ENCODE measurements at places on chromosomes 12 and 14.

DNA sequence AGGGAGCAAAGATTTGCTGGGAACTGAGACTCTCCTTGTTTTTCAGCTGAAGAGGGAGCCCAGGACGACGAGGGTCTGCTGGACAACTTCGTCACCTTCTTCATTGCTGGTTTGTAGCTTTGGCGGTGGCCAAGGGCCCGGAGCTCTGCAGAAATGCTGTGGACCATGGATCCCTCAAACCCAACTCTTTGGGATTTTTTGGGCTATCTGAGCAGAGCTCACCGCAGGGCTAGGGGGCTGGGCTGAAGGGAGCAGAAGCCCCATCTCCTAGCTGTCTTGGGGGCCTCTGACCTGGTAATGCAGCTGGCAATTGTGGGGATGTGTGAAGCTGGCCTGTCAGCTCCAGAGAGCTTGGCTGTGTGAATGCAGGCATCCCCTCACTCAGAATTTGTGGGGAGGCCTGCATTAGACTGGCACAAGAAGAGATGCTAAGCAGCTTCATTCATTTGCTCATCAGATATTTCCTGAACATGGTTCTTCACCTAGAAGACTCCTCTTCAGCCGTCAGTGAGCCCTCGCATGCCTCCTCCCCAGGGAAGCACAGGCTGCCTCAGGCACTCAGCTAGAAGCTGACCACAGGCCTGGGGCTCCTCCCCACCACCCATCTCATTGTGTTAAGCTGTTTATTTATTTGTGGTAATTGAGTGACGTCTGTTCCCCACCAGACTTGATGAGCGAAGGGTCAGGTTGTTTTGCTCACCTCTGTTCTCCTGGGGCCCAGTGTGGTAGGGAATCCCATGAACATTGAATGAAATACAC lies 32.2 kb downstream of the CYP46A1 start:
- DNase-seq, result no peak

DNA sequence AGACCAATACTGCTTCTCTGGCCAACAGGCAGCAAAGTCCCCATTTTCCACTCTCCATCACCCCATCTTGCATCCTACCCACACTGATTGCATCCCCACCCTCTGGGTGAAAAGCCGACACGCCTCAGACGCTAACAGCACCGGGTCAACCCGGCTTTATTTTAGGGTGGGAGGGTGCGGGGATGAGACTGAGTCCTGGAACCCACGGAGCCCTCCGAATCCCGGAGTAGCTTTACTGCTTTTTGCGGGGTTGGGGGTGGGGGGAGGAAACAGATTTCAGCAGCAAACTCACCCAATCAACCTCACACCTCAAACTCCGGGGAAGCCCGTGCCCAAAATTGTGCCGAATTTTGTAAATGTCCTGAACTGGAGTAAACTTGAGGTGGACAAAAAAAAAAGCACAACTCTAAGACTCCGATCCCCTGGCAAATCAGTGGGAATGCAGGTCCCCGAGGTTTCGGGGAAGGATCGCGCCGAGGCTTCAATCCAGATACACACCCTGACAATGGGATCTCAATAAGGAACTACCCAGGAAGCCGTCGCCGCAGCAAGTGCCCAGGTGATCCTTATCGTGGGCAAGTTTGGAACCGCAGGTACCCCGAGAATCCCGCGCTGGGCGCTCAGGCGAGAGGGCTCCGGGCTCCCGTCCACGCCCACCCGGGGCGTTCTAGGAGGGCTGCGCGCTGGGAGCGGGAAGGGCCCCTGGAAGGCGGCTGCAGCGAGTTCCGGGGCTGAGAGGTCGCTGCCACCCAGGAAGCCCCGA lies 1.1 kb downstream of the GCH1 start:
- no peak for DNase-seq

DNA sequence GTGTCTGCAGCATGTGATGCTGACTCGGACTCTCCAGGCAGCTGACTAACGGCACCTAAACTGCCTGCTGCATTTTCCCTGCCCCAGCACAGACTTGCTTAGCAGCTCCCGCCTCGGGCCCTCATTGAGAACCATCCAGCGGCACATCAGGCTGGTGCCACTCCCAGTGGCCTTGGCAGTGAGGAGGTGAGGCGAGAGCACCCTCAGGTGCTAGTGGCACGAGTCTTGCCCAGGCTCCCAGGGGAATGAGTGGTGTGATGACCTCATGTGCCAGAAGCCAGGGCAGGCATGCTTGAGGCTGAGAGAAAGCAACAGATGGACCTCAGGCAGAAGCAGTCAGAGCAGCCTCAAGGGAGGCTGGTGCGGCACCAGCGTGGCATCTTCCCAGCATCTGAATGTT lies 60.2 kb downstream of the PRKCH start:
- no peak for DNase-seq

GRCh38 chr12:65414526-65414925 lies 136.0 kb downstream of the MSRB3 start:
- DNase-seq, result no peak

DNA sequence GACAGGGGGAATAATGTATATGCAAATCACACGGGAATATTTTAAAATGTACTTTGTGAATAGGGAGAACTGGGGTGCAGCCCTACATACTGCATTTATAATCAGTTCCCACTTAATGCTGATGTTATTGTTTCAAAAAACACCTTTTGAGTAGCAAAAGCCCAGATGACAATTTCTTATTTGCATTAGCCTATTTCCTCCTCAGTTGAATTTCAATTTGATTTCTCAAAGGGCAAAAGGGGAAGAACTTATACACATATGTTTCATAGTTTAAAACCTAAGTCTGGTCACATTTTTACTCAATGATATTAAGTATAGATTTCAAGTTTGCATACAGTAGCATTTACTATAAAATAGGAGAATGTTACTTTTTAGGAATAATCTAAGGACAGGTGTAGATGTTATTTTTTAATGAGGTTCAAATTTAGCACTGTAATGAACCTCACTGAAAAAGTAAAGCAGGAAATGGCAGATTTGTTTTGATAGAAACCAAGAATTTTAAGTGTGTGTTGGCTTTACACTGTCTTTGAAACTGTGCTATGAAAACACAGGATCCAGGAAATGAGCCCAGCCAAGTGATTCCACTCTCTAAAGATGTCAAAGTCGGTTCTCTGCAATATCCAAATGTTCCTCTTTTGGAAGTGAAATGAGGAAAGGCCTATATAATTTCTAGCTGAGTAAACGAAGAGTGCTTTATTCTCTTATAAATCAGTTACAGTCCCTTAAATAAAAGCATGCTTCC lies 367.4 kb downstream of the BTG1 start:
- no peak for DNase-seq

- DNase-seq, result no peak
Observed at GRCh38 chr14:103885509-103885932, 38.1 kb upstream of the PPP1R13B start.

GRCh38 chr14:36394593-36394992 lies 74.2 kb upstream of the MBIP start:
- no peak for DNase-seq

DNA sequence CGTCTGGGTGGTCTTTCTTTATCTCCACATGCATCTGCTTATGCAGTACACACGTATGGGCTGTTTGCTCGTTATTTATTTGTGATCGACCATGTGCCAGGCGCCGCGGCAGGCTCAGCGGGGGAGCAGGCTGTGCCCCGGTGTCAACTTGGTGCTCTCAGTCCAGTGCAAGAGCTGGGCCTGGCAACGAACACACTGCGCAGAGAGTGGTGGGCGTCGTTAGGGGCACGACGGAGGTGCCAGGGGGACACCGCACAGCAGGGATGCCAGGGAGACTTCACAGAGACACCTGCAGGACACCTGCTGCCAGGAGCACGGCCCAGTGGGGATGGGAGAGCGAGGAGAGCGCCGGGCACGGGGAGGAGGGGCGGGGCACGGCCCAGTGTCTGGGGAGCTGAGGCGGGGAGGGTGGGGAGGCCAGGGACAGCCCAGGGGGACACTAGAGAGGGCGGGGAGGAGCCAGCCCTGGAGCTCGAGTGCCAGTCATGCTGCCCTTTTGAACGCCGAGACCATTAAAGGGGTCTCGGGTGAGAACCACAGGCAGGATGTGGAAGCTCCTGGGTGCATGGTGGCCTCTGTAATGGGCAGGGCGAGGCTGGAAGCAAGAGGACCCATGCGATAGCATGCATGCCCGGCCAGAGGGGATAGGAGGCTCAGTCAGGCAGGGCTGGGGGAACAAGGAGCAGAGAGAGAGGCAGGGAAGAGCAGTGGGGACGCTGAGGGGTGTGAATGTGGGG lies 652 bp upstream of the LRCOL1 start:
- DNase-seq, result no peak

- no peak for DNase-seq
Observed at GRCh38 chr12:116456330-116457082, 102.7 kb upstream of the MAP1LC3B2 start.

DNA sequence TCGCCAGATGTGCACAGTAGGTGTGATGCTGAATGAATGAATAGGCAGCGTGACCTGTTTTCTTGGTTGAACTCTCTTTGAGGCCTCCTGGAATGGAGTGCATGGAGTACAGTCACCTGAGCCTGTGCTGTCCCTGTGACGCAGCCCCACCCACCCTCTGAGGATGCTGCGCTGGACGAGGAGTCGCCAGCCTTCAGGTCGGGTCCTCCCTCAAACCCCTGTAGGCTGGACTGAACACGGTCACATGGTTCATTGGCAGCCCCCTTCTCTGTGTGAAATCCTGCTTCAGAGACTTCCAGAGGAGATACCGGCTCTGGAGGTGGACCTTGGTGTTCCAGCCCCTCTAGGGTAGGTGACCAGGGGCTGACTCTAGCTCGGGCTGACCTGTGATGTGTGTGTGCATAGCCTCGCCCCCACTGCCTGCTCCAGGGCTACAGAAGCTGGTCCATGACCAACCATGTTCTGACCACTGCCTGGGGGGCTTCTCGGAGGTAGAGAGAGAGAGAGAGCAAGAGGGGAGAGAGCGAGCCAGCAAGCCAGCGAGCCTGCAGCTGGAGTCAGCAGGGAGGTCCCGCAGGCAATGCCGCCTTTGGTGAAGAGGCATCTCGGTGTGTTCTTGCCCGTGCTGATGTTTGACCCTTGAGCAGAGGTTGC lies 158.0 kb upstream of the RTL1 start:
- no peak for DNase-seq

DNA sequence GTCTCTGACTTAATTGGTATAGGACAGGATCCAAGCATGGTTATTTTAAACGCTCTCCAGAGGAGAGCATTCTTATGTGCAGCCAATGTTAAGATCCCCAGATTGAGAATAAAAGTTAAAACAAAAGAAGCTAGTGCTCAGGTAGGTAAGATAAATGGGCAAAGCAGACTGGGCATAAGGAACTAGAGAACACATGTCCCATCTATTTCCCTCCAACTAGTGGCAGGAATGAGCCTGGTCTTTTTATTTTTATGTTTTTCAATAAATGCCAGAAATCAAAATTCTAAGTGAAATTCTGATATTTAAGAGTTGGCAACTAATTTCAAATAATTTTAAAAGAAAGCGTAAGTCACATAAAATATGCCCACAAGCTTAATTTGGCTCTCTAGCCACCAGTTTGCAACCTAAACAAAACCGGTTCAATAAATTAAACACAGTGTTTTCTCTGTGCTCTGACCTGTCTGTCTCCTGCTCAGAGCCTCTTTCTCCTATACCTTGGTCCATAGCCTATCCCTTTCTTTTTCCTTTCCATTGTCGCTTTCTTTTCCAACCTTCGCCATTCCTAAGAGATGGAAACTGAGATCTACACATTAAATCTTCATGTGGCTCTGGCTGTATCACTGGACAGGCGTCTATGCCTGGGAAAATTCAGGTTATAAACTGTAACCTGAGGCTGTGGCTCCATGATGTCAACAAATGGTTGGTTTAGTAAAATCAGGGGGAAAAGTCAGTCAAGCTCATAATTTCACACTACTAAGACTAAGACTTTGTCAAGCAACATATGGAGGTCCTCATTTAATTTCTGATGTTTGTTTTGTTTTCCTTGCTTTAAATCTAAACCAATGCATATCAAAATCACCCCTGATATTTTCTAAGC lies 5.5 kb downstream of the SLC38A1 start:
- no peak for DNase-seq

DNA sequence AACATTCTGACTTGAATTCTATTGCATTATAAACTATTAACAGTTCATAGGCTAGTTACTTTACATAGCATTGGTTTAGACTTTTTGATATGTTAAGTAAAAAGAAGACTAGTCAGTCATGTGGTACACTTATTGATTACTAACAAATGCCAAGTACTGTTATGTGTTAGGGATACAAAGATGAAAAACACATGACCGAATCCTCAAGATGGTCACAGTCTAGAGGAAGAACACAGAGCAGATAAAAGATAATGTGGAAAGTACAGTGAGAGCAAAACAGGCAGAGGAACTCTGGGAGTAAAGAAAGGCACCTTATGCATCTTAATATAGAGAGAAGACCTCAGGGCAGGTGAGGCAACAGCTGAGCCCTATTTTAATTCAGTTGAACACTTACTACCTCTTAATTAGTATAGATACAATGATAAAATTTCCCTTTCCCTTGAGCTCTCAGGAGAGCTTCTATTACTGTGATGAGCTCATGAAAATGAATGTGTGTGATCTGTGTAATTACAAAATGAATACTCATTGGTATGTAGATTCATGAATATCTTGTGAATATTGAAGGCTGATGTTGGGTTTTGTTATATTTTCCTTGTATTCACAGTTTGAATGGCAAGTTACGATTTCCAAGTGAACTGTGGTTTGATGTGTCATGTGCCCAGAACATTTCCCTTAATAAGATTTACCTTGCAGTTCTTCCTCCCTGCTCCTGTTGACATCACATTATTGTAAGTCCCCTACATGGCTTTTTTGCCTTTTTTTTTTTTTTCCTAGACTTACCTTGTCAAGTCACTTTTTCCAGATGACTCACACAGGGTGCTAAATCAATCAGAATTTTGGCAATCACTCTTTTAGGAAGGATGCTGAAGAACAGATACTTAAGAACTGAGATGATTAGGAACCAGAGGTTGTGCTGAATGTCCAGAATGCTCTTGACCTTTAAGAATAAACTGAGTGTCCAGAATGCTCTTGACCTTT lies 29.5 kb upstream of the MSRB3 start:
- no peak for DNase-seq

GRCh38 chr12:70508178-70508577 lies 129.1 kb downstream of the PTPRB start:
- DNase-seq, result no peak

DNA sequence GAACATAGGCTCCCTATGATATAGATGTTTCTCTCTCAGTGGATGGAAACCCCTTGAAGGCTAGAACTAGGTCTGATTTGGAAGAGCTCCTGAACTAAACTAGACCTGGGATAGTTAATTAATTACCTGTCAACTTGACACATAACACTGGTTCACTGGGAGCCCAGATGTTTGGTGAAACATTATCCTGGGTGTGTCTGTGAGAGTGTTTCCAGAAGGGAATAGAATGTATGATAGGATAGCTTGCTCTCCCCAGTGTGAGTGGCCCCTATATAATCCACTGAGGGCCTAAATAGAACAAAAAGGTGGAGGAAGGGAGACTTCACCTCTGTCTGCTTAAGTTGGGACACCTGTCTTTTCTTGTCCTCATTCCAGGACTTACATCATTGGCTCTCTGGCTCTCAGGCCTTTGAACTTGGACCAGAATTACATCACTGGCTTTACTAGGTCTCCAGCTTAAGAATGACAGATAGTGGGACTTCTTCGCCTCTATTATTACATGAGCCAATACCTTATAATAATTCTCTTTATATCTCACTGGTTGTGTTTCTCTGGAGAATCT lies 194.1 kb downstream of the KTN1 start:
- DNase-seq, result no peak

GRCh38 chr14:104981699-104982541 lies 3.7 kb upstream of the CLBA1 start:
- no peak for DNase-seq

GRCh38 chr12:11882301-11883019 lies 188.3 kb upstream of the BCL2L14 start:
- DNase-seq, result no peak

Measured in stimulated activated CD4-positive, alpha-beta T cell treated with anti-CD3 and anti-CD28 coated beads, Interleukin-1b, Interleukin-23, amount 100 ng/mL, for 48 hours (primary cell).